ENCODE measurements at places on chromosomes 4 and X.

GRCh38 chrX:10052906-10053625 is 85.9 kb downstream of the CLDN34 start:
- DNase-seq: no peak

GRCh38 chrX:15808254-15808653 is 18.0 kb downstream of the ZRSR2 start:
- no peak for DNase-seq

- DNase-seq: no peak
Observed at GRCh38 chr4:120056246-120056645, 10.4 kb downstream of the MAD2L1 start.

DNA sequence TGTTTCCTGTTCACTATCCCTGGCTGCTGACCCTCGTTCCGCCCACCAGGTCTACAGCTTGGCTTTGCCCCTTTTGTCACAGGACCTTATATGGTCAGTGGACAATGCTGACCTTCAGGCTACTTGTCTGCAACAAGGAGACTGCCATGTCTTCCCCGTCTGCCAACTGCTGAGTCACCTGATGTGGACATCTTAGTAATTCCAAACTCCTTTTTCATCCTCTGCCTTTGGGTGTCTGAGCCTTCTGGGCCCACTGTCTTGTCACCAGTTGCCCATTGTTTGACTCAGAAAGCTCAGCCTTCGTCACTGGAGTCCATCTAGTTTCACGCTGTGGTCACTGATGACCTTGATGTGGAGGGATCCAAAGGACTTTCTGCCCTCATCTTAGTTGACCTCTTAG is 30.2 kb downstream of the GPRIN3 start:
- DNase-seq: no peak

- peak; percentile 46 for DNase-seq
Observed at GRCh38 chr4:2937146-2937857, 25.9 kb downstream of the NOP14 start.

- no peak for DNase-seq
Observed at GRCh38 chr4:122481766-122482405, 25.4 kb upstream of the IL2 start.

DNA sequence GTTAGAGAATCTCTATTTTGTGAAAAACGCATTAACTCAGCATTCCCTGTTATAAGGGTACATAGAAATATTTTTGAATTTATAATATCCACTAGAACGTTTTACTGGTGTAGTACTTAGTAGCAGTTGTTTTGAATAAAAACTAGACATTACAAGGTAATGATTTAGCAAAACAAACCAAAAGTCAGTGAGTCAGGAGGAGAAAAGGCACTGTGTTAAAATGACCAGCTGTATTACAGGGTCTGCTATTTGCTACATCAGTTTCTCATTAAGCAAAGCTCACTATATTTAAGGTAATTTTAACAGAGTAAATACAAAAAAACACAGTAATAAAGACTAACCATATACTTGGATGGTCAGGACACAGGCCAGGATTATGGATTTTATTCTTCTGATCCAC is 152.8 kb downstream of the RASL11B start:
- DNase-seq: no peak

DNA sequence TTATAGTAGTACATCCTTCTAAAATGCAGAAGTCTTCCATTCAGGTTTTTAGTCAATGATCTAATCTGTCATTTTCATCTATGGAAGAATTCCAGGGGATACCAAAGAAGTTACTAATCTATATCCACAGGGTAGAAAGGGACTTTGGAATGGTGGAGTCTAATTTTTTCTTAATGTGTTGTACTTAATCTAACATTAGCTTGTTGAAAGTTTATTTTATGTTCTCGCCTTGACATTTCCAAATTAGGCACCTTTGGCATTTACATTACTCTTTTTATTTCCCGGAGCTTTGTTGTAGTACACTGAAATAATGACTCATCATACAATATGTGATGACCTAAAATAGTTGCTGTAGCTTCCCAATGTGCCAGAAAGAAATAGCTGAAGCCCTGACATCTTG is 91.5 kb downstream of the HTR2C start:
- DNase-seq: no peak

GRCh38 chr4:78410676-78411075 is 140.9 kb upstream of the ANXA3 start:
- no peak for DNase-seq

Data from CD4-positive, alpha-beta T cell treated with Interleukin-12 subunit alpha and Interleukin-12 subunit beta, for 1 hour (primary cell).